Kasumi-1 (cell line): ENCODE measurements at places on chromosomes 5 and 9.

DNA sequence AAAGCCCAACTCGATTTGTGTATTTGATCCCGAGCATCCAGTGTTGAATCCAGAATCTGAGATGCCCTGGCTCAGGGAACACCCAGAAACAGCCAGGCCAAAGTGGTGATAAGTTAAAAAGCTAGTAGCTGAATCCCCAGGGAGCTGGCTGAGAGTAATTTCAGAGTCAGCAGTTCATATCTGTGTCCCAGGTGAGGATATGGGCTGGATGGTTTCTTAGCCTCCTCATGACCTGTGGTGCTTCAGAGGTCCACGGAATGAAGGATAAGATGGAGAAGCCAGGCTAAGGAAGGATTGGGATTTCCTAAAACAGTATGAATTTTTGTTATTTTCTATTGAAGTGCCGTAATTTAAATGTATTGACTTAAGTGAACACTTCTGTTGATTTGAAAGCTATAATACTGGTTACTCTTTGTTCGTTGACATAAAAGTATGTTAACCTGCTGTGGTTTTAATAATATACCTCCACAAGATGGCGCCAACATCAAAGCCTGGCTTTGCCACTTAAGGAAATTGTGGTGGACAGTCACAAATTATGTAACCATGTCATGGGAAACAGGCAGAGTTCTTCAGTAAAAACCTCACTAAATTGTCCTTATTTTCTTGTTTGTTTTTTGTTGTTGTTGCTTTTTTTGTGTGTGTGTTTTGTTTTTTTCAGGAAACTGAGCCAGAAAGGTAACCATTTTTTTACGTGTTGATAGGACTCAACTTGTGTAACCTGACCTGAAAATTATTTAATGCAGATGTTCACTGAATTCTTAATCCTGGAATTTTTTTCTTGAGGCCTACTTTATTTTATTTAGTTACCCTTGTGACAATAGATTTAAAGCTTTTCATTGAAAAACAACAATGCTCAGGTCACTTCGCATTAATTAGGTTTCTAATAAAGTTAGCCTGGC, 11.4 kb downstream of the MTAP start:
- DNase-seq = peak; percentile 40

DNA sequence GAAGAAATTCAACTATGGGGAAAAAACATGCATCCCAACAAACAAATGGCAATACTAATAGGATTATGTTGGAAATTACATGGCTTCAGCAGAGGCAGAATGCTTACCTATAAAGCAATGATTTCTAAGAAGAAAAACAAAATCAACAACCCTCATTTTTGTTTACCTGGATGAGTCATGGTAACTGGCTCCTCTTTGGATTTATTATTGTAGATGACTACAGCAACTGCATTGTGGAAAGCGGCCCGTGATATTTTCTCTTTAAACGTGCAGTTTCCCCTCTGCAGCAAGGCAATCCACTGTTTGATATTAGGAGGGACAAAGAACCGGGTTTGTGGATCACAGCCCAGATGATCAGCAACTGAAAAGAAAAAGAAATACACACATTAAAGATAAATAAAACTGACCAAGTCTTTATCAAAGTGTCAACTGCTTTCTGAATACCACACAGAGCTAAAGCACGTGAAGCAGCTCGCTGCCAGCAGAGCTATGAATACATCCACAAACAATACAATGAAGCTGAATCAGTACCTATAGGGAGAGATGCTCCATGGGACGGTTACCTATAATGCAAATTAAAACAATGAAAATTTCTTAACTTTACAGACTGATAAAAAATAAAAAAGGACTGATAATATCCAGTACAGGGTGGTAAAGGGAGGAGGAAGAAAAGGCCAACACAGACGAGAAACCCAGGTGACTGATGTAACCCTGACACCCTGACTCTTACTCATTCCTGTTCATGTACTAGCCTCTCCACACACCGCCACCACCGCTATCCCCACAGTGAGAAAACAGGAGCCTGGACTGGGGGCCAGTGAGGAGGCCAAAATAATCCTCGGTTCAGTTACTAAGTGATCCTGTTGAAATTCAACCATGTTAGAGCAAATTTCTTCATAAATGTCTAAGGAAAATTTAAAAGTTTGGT, 31.0 kb downstream of the RNF130 start:
- no peak for DNase-seq

- no peak for DNase-seq
Observed at GRCh38 chr9:114223564-114224246, 68.4 kb downstream of the COL27A1 start.

- no peak for DNase-seq
Observed at GRCh38 chr5:143418140-143418866, 14.8 kb upstream of the NR3C1 start.

DNA sequence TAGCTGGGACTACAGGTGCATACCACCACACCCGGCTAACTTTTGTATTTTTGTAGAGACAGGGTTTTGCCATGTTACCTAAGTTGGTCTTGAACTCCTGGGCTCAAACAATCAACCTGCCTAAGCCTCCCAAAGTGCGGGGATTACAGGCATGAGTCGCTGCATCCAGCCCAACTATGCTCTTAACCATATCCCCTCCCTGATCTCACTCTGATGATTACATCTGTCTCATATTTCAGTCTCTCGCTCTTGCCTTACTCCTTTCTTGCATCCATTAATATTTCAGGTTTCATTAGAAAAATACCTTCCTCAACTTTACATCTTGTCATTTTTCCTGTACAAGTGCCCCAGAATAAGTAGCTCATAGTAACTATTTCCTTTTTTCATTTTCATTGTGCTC, 61.0 kb upstream of the BASP1 start:
- DNase-seq = no peak

DNA sequence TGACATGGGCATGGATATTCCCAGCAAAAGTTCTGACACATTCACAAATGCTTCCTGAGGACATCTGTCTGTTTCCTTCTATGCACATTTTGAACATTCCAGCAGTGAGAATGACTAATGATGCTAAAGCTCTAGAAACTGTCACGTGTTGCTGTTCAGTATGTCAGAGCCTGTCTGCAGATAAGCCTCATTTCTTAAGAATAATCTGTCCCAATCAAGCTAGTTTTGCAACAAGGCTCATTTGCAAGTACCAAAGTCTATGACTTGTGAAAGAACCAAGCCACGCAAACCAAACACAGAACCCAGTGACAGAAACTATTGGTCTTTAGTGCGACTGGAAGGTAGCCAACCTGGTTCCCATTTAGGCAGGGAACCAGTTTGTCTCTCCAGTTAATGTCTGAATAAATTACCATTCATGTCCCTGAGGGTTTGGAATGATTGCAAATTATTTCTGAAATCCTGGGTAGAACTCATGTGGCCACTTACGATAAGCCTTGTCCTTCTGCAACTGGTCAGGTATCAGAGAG, 178.5 kb downstream of the C9orf152 start:
- DNase-seq = peak; percentile 17
